ENCODE measurements at places on chromosomes 13 and 19. TPM values are rescaled to one million over a fixed set of nuclear protein-coding genes. Genes with fewer than 3 reads are reported as not detected.

The ZNF667 gene
- total RNA-seq, result 21.3 TPM

The KLK12 gene
- not detected for total RNA-seq

GRCh38 chr19:9043524-9043923 is 33.3 kb upstream of the MUC16 start:
- no peak for DNase-seq

- no peak for DNase-seq
Observed at GRCh38 chr13:113292021-113292862, 4.8 kb upstream of the LAMP1 start.

The RYR1 gene
- 1.6 TPM for total RNA-seq

DNA sequence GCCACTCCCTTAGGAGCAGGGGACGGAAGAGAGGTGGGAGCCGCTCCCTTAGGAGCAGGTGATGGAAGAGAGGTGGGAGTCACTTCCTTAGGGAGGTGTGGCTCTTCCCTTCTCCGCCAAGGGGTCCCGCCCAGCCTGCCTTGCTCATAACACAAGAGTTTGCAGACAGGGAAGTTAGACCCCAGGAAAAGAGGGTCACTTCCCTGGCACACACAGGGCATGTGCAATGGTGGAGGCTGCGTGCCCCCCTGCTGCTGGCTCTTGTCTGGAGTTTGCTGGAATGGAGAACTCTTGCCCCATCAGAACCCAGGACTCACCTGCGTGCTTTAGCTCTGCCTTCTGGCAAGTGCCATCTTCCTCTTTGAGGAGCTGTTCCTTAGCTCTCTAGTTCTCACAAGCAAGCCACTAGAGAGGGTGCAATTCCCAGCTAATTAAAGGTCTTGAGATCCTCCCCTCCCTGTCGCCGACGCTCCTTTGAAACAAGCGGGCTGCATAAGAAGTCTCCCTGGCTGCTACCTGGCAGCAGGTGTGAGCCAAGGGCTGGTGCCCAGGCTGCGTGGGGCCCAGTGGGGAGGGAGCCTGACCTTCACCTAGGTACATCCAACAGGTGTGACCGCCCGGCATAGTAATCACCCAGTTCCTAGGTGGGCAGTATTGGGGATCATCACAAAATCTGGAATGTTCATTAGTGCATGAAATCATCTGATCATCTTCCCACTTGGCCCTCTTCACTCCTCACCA is 281.6 kb downstream of the ZNF536 start:
- peak; percentile 16 for DNase-seq

DNA sequence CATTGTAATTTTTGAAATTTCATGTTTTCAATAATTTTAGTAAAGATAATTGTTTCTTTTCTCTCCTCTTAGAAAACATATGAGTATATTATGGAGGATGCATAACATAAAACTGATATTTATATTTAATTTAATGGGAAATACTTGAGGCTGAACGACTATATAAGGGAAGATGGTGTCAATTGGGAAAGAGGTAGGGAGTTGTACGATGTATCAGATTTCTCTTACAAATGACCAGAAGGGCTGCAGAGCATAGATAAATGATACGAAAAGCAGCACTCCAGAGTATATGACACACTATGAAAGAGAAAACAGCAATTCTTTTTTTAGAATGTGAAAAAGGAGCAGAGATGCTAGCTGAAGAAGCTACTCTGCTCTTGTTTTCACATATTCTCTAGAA is 1308.0 kb upstream of the MIR17HG start:
- DNase-seq, result no peak

- no peak for DNase-seq
Observed at GRCh38 chr19:39858541-39858940, 12.4 kb upstream of the FBL start.

The VSTM2B gene
- total RNA-seq, result not detected

- DNase-seq, result no peak
Observed at GRCh38 chr13:98974053-98974452, 3.8 kb downstream of the DOCK9 start.

- peak; percentile 43 for DNase-seq
Observed at GRCh38 chr19:40811478-40812341, 12.7 kb downstream of the EGLN2 start.

GRCh38 chr19:32316034-32316433 is 29.4 kb upstream of the ZNF507 start:
- no peak for DNase-seq

GRCh38 chr13:51623473-51623872 is 39.2 kb downstream of the WDFY2 start:
- no peak for DNase-seq

The PTH2 gene
- total RNA-seq, result not detected

DNA sequence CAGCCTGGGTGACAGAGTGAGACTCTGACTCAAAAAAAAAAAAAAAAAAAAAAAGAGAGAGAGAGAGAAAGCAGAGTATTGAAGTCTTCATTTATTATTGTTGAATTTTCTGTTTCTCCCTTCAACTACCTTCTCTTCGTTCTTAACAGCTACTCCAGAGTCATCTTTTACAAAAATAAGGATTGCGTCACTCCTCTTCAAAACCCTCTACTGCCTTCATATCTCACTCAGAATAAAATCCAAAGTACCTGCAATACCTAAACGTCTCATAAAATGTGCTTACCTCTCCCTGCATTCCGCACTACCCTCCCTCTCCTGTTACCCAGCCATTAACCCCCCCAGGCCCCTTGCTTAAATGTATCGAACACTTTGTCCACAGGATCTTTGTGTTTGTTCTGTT is 17.4 kb upstream of the RPL21 start:
- DNase-seq, result no peak

GRCh38 chr19:411723-412355 is 2.9 kb upstream of the C2CD4C start:
- no peak for DNase-seq

DNA sequence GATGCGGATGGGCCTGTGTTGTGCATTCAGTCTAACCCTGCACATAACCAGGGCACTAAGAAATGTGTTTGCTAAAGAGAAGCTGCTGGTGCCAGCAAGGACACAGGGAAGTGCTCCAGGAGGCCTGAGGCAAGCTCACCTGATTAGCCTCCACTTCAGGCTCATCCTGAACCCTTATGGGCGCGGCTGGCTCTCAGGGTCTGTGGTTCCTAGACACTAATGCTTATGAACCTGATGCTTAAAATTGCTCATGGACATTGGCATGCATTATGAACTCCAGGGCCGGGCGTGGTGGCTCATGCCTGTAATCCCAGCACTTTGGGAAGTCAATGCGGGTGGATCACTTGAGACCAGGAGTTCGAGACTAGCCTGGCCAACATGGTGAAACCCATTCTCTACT is 34.3 kb downstream of the SERP2 start:
- DNase-seq, result no peak

The SIGLEC8 gene
- 0.45 TPM for total RNA-seq

The EDNRB gene
- total RNA-seq, result 109 TPM

DNA sequence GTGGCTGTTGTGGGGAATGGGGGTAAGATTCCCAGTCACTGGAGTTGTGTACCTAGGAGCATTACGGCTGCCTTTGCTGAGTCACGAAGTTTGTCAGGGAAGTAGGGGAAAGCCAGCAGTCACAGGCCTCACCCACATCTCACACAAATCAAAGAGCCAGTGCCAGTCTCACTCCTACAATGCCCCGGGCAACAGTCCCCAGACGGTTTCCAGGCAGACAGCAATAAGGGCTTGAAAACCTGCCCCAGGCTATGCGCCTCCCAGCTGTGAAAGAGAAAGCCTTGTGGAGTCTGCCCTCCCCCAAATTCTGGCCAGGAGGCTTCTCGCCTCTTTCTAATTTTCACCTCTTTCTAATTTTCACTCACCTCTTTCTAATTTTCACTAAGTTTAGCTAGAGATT is 142.3 kb upstream of the EDNRB start:
- no peak for DNase-seq

The SLC25A42 gene
- 28.0 TPM for total RNA-seq

DNA sequence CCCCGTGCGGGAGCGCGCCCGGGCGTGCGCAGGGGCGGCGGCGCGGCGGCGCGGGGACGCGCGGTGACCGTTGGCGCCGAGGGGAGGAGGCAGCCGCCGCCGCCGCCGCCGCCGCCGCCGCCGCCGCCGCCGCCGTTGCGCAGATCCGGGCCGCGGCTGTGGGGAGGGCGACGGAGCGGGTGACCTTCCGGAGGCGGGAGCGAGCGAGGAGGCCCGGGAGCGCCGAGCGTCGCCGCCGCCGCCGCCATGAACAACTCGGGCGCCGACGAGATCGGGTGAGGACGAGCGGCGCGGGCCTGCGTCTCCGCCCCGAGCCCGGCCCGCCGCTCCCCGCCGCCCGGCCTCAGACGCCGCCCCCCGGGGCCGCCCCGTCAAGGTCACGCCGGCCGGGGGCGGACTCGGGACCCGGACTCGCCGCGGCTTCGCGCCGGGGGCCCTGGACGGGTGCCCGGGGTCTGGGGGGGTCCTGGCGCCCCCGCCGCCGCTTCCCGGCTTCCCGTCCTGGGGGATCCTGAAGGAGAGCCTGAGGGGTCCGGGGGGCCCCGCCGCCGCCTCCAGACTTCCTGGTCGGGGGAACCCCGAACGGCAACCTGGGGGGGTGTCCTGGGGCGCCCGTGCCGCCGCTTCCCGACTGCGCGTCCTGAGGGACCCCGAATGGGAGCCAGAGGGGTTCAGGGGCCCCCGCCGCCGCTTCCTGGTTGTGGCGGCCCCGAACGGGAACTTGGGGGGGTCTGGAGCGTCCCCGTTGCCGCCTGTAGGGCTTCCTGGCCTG is at the start of gene DAZAP1:
Gene DAZAP1, plus strand, starts transcription at position 59 of the 772 bp plus-strand sequence. Its CDS starts 188 bp downstream, at position 247.
- DNase-seq, result no peak

- no peak for DNase-seq
Observed at GRCh38 chr19:7987114-7987768, 18.2 kb downstream of the ELAVL1 start.

The RASAL3 gene
- total RNA-seq, result 3.6 TPM

- DNase-seq, result no peak
Observed at GRCh38 chr13:25494698-25495411, 123.1 kb downstream of the ATP8A2 start.

DNA sequence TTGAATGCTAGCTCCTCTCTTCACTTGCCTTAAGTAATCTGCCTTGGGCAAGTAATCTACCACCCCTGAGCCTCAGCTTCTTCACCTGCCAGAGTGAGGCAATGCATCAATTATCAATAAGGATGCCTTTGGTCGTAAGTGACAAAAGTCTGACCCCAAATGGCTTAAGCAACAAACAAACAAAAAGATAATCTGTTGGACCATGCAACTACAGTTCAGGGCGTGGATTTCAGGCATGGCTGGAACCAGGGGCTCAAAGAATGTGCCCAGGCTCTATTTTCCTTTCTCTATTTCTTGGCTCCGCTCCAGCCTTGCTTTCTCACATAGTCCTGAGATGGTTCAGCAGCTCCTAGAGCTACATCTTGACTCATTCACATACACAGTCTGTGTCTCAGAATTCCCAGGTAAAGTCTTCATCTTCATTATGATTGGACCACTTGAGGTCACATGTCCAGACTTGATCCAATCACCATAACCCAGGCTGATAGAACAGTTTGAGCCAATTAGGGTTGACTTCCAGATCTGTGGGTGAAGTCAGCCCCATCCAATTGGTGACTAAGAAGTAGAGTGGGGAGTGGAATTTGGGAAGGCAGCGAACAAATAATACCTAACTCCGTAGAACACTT is 29.6 kb downstream of the ACSBG2 start:
- no peak for DNase-seq

- DNase-seq, result peak; percentile 80
Observed at GRCh38 chr19:45643024-45643926, 4.1 kb upstream of the EML2 start.

- DNase-seq, result no peak
Observed at GRCh38 chr13:43515531-43515930, 271.2 kb downstream of the ENOX1 start.

- DNase-seq, result peak; percentile 46
Observed at GRCh38 chr13:31982540-31982939, 49.0 kb upstream of the FRY start.

DNA sequence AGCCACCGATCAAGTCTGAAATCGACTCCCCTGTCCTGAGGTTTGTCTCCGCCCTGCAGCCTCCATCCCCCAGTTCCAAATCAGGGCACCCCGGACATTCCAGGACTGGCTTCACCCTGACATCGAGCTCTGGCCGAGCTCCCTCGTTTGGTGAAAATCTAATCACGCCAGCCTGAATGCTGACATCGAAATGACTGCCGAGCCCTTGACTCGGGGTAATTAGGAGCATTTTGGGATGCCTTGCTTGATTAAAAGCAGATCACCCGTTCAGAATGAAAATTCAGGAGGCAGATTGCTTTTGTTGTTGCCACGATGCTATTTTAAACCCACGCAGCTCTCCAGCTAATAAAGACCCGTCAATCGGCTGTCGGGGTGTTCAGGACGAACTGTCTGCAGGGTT is 34.3 kb downstream of the ZNRF4 start:
- no peak for DNase-seq

DNA sequence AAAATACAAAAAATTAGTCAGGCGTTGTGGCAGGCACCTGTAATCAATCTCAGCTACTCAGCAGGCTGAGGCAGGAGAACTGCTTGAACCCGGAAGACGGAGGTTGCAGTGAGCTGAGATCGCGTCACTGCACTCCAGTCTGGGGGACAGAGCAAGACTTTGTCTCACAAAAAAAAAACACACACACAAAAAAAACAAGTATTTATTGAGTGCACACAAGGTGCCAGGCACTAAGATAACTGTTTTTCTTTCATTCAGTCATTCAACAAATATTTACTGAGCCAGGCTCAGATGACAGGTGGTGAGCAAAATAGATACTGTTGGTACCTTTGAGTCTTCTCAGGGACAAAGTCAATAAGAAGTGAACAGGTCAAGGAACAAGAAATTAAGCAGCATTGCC is 6.3 kb downstream of the CIB3 start:
- DNase-seq, result no peak

DNA sequence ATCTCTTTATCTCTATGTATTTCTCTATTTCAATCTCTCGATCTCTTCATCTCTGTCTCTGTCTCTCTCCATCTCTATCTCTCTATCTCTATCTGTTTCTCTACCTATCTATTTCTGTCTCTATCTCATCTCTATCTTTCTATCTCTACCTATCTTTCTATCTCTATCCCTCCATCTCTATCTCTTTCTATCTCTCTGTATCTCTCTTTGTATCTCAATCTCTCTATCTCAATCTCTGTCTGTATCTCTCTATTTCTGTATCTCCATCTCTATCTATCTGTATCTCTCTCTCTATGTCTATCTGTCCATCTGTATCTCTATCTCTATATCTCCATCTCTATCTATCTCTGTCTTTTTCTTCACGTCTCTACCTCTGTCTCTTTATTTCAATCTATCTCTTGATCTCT is 25.2 kb downstream of the TNFSF9 start:
- DNase-seq, result no peak

The UBE2L5 gene
- not detected for total RNA-seq

The DZIP1 gene
- total RNA-seq, result 6.9 TPM

GRCh38 chr19:10811391-10812111 is 24.5 kb downstream of the TMED1 start:
- DNase-seq, result no peak

The GPR183 gene
- 7.2 TPM for total RNA-seq

DNA sequence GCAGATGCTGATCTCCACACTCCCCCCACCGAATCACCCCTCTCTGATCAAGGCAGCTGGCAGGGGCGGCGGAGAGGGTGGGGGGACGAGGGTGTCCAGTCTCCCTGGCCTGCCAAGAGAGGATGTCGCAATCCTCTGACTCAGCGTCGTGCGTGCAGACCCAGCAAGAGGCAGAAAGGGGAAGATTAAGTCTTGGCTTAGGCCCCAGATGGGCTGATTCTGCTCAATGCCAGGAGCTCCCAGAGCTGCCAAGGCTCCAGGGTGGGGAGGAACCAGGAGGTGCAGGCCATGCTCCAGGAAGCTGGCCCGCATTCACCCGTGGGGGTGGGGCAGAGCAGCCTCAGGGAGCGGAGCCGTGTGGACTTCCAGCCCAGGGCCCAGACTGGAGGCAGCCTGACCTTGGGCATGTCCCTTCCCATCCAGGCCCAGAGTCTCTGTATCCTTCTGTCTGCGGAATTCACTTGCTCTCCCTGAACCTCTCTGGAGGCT is 6.6 kb upstream of the BCL3 start:
- peak; percentile 99 for DNase-seq

The GPC5 gene
- 1.2 TPM for total RNA-seq

The GIPC3 gene
- 1.0 TPM for total RNA-seq
